ENCODE measurements at places on chromosomes 1 and 21. TPM values are rescaled to one million over a fixed set of nuclear protein-coding genes. Genes with fewer than 3 reads are reported as not detected.

DNA sequence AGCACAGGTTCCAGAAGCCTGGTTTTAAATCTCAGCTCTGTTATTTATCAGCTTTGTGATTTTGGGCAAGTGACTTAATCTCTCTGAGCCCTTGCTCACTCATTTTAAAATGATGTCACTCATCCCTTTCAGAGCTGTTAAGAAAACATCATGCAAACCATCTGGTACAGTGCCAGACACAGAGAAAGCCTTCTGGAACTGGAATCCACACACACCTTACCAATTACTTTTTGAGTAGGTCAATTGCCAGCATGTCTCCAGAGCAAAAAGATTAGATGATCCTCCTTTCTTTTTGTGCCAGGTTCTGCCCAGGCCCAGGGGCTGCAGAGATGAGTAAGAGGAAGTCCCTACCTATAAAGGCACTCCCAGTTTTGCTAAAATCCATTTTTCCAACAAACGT is 61.3 kb downstream of the ROR1 start:
- DNase-seq, result no peak

DNA sequence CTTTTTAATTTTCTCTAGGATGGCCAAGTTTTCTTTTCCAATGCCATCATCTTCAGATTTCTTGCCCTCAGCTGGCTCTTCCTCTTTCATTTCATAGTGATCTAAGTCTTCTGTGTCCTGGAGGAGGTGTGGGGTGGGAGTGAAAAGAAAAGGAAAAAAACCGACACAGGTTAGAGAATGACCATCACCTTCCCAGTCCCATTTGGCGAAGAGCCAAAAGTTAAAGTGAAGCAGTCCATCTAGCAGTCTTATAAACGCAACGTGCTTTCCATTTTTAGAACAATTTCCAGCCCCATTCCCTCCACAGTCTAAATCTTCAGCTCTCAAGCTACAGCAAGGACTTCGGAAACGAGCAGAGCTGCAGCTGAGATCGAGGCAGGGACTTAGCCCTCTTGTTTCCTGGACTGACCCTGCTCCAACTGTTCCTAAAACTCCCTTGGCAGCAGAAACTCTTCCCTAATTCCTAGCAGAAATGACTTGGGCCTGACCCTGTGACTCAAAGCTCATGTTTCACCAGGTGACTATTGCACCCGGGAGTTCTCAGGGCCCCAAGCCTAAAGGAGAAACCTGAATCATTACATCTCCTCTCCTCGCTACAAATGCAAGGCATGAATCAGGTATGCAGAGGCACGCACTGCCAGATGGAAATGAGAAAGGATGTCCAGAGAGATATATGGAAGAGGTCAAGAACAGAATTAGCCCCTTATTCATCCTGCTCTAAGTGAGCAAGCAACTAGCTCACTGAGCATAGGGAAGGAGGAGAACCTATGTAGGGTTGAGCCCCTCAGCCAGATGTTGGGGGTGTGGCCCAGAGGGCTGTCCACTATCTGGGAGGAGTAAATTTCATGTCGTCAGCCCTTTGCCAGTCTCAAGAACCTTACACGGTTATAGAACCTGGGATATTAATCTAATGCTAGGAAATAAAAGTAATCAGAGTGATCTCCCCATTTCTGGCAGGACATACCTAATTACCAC is 5.1 kb downstream of the UBE2Q1 start:
- no peak for DNase-seq

GRCh38 chr1:155012026-155012546 is 9.5 kb downstream of the ZBTB7B start:
- no peak for DNase-seq

DNA sequence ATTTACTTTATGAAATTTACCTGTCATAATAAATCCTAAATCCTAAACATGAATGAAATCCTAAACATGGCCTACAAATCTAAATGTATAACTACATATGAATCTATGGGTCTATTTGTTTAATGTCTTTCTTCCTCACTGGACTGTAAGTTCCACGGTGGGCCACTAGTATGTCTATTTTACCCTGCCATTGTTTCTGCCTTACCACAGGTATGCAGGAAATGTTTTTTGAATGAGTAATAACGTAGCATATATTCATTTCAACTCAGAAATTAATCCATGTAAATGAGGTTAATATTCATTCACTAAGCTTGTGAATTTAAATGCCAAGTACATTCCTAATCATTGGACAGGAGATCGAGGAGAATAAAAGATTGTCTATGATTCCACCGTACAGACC is 35.3 kb downstream of the B3GALNT2 start:
- DNase-seq, result no peak

DNA sequence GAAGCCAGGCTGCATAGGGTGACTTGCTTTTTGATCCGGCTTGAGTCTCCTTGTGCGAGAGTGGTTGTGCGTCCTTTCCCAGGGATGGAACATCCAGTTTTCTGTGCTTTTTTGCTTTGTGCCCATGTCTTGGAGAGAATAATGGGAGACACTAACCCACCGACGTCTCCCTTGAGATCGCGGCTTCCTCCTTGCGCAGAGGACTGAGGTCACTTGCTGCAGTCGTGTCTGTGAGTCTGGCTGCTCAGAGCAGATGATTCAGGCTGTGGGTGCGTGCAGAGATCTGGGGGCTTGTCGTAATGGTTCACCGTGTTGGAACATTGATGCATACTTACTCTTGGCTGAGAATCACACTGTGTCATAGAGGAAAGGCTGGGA is 164.5 kb upstream of the CACNA1E start:
- no peak for DNase-seq

DNA sequence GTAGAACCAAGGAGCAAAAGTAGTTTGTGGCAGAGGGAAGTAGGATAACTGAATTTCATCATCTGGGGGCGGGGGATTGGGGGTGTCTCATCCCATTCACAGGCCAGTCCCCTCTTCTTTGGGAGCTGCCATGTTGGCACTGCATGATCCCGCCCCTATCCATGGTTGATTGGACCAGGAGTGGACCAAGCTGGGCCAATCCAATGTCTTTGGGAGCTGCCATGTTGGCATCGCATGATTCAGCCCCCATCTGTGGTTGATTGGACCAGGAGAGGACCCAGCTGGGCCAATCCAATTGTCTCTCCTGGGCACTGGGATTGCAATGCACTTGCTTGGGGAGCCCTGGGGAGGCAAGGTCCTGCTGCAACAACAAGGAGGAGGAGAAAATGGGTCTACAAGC is 12.3 kb upstream of the ALPL start:
- no peak for DNase-seq

DIRAS3 gene
- polyA plus RNA-seq, result 3.4 TPM

DNA sequence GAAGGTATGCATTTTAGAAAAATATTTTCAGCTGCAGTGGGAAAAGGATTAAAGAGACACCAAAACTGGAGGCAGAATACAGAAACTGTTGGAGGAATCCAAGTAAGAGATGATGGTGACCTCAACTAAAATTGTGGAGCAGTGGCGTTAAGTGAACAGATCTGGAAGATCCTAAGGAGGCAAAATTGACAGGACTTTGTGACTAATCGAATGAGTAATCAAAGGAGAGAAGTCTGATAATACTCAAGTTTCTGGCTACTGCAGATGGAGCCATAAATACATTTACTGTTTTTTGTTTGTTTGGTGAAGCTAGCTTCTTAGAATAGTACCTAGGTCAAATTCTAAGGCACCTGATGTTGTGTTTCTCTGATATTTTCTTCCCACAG is 3.1 kb downstream of the CTBS start:
- DNase-seq, result no peak

DNA sequence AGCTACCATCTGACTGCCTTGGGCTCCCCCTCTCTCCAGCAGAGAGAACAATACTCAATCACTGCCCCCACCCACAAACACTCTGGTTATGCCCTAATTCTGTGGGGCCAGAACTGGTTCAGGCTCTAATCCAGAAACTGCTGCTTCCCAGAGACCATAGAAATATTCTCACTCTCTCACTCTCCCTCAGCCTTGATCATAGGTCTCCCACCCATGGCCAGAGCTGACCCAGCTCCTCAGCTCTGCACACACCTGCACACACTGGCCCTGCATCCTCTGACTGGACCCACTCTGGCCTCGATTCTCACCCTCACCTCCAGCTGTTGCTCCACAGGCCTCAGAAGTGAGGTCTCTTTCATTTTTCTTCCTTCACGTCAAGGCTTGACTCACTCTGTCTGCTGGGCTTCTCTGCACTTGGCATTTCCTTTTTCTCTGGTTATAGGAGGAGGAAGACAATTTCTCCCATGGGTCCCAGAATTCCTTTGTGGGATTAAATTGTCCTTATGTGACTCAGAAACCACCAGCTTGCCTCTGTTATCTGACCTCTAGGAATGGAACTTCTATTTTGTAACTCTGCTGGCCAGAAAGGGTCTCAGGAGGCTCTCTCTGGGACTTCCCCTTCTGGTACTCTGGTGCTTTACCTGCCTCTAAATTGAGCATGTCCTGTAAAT is 15.6 kb upstream of the ZMYM6 start:
- DNase-seq, result no peak

- no peak for DNase-seq
Observed at GRCh38 chr1:243501002-243501401, 245.2 kb downstream of the SDCCAG8 start.

GRCh38 chr1:51325878-51326755 is 4.2 kb downstream of the TTC39A start:
- DNase-seq, result no peak

- no peak for DNase-seq
Observed at GRCh38 chr1:229015806-229016205, 255.1 kb upstream of the RAB4A start.

- DNase-seq, result no peak
Observed at GRCh38 chr1:94859174-94859573, 39.0 kb downstream of the SLC44A3 start.

Measured in urinary bladder (tissue), 4 donors.